ENCODE measurements at places on chromosomes 4 and X.
A peak's percentile ranks its signal among the peaks of the same experiment; 100 is the strongest.

DNA sequence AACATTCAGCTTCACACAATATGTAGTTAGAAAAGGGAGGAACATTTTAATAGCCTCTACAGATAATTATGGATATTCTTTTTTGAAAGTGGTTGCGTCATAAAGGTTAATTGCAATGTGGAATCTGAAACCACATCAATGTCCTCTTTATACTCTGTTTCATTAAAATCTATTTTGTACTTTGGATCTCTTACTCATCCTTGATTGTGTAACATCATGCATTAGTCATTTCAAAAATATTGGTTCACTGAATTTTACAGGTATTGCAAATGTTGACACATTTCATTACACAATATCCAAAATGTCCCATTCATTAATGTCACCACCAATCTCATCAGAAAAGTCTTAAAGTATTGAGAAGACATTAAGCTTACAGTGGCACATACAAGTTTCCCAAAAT is 62.7 kb upstream of the USP9X start:
- DNase-seq = no peak

- no peak for DNase-seq
Observed at GRCh38 chr4:146033149-146033548, 94.5 kb upstream of the ZNF827 start.

GRCh38 chrX:40805404-40805803 is 70.1 kb upstream of the MED14 start:
- no peak for DNase-seq

- no peak for DNase-seq
Observed at GRCh38 chr4:87363552-87363951, 27.4 kb downstream of the HSD17B11 start.

GRCh38 chr4:185219551-185220344 is 10.3 kb downstream of the SNX25 start:
- peak; percentile 25 for DNase-seq

- no peak for DNase-seq
Observed at GRCh38 chr4:6242271-6243029, 27.2 kb upstream of the WFS1 start.
